ENCODE measurements at places on chromosomes 4 and X. TPM values are rescaled to one million over a fixed set of nuclear protein-coding genes. Genes with fewer than 3 reads are reported as not detected.

GRCh38 chr4:124804041-124804440, 91.5 kb upstream of the ANKRD50 start:
- no peak for DNase-seq

GRCh38 chr4:157004279-157005161, 32.9 kb upstream of the PDGFC start:
- no peak for DNase-seq

GRCh38 chr4:139556071-139556723, at the start of gene SETD7:
TSS of gene SETD7 (minus strand) at chr4:139556219. CDS start at chr4:139556137, 82 bp downstream.
- DNase-seq: peak; percentile 84

SPANXB1 gene
- total RNA-seq: not detected

DNA sequence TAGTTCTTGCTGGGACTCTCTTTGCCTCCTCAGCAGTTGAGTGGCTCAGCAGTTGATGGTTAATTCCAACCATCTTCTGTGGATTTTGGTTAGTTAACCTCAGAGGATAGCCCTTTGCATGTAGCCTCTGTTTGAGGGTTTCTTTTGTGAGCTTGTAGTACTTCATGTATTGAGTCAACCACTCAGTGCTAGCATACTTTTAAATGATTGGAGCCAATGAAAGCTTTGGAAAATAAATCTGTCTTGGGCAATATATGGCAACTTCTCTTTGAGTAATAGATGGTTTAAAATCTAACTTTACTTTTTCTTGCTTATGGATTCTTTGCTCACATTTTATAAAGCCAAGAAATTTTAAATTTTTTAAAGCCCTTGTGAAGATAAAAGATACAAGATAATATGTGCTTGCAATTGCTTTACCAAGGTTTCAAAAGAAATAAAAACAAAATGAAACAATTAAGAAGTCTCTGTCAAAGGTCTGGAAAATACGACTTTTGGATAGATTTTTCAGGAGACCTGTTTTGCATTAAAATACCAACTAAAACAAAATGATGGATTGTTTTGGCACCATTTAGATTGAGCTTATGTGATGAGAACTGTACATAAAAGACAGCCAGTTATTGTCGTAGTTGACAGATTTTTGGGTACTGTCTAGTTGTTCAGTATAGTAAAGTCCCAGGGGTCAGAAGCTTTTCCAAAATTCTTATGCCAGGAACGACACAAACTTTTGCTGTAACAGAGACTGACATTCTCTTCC, 181.9 kb downstream of the SPRY1 start:
- DNase-seq: no peak

PDLIM3 gene
- 18.4 TPM for total RNA-seq

CCNB3 gene
- 0.71 TPM for total RNA-seq

VGLL1 gene
- not detected for total RNA-seq
